RWPE1 (cell line): ENCODE measurements at places on chromosomes 16 and 17.
A peak's percentile ranks its signal among the peaks of the same experiment; 100 is the strongest.

GRCh38 chr17:51683291-51683690, 422.9 kb downstream of the UTP18 start:
- DNase-seq = no peak

DNA sequence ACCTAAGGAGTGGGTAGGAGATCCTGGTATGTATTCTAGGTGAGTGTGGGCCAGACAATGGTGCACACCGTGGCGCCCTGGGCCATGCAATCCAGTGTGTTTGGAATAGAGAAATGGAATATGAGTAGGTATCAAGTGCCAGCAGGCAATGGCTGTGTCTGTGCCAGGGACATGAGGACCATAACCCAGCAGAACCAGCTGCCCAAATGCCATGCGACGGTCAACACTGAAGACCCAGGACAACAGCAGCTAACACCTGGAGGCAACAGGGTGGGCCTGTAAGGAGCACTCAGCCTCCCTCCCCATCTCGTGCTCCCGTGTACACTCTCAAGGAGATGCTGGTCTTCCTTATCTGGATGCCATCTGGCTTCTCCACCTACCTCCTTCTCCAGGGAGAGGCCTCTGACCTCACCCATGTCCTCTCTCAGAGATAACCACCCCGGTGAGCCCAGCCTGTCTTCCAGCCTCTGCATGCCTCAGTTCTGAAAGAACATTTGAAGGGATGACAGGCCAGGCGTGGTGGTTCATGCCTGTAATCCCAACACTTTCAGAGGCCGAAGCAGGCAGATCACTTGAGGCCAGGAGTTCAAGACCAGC, 750 bp upstream of the GSDMB start:
- no peak for DNase-seq

GRCh38 chr16:2284797-2285576, 17.1 kb upstream of the RNPS1 start:
- DNase-seq = no peak

- no peak for DNase-seq
Measured at GRCh38 chr16:60755907-60756306, 1280.3 kb downstream of the CDH8 start.

GRCh38 chr16:86216591-86216990, 293.7 kb upstream of the FOXF1 start:
- no peak for DNase-seq

DNA sequence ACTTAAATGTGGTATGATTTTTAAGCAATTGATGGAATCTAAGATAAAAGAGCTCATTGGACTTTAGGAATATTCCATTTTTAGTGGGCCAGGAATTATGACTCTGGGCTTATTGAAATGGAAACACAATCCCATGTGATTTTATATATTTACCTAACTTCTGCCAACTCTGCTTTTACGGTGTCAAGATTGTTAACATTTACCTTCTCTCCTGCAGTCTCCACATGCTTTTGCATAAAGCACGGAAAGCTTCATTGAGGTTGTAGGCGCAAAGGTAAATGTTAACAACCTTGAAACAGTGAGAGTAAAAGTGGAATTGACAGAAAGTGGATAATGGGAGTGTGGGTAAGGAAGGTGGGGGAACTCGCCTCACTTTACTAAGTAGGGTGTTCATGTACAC, 468.1 kb downstream of the PMP22 start:
- no peak for DNase-seq

DNA sequence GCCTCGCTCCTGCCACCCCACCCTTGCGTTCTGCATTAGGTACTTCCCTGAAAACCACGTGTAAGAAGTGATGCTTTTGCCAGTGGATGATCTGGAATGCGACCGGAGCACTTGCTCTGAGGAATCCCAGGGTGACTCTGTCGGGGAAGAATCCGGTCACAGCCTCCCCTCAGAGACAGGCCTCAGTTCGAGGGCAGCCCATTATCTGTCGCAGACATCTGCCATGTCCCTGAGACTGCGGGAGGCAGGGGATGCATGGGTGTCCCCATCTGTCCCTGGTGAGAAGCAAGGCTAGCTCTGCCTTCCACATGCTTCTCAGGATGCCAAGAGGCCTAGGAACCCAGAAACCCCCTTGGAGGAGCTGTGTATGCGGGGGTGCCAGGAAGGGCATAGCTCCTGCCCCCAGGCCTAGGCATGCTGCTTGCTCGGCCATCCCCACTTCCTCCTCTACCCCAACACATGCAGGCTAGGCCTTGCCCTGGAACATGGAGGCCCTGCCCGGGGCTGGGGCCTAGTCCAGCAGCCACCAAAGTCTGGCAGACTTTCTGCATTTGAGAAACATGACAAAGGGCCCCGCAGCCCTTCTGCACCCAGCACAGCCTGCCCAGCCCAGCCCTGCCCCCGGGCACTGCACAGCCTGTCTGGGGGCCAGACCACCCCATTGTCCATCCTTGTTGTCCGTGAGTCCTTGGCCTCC, 20.5 kb downstream of the MNT start:
- no peak for DNase-seq

- no peak for DNase-seq
Measured at GRCh38 chr16:1486551-1487390, 2.0 kb downstream of the PTX4 start.

- no peak for DNase-seq
Measured at GRCh38 chr17:38421871-38422827, 6.1 kb upstream of the ARHGAP23 start.

DNA sequence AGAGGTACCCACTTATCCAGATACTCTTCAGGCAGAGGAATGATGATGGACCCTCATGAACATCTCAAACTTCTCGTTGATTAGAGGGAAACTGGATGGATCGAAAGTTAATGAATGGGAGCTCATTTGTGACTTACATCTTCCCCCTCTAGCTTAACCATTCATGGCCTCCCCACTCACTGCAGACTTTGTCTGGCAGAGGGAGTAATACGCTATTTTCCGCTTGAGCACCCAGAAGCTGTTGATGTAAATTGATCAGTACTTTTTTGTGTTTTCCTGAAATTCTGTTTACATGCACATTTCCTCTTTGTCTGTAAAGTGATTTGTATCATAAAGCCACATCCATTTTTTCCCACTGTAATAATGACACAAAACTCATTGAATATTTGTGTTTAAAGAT, 239.1 kb upstream of the RBFOX1 start:
- no peak for DNase-seq

- no peak for DNase-seq
Measured at GRCh38 chr17:34485999-34486398, 93.4 kb upstream of the TMEM132E start.

DNA sequence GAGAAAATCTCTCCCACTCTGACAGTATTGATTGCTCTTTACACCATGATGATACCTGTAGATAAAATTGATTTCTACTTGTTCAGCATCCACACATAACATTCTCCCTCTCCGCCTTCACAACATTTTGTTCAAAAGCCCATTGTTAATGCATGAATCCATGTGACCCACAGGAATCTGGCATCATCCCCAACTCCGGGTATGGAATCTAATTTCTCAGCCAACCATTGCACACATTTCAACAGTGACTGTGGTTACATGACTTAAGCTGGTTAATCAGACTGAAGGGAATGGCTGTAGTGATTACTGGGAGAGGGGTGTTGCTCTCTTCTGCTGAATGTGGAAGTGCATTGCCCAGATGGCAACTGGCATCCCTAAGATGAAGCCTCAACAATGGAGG, 161.4 kb upstream of the C16orf82 start:
- DNase-seq = no peak

DNA sequence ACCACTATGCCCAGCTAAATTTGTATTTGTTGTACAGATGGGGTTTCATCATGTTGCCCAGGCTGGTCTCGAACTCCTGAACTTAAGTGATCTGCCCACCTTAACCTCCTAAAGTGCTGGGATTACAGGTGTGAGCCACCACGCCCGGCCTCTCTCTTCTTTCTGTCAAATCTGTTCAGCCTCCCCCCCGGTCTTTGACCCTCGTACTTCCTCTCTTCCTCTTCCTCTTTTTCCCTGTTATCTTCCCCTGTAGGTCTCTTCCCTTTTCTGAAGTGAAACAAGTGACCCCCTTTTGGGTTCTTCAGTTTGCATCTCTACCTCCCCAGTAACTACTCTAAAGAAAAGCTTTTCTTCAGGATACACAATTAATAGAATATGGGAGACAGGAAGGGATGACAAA, 31.7 kb upstream of the DHX40 start:
- no peak for DNase-seq

- no peak for DNase-seq
Measured at GRCh38 chr17:44629314-44629713, 27.0 kb upstream of the MEIOC start.

DNA sequence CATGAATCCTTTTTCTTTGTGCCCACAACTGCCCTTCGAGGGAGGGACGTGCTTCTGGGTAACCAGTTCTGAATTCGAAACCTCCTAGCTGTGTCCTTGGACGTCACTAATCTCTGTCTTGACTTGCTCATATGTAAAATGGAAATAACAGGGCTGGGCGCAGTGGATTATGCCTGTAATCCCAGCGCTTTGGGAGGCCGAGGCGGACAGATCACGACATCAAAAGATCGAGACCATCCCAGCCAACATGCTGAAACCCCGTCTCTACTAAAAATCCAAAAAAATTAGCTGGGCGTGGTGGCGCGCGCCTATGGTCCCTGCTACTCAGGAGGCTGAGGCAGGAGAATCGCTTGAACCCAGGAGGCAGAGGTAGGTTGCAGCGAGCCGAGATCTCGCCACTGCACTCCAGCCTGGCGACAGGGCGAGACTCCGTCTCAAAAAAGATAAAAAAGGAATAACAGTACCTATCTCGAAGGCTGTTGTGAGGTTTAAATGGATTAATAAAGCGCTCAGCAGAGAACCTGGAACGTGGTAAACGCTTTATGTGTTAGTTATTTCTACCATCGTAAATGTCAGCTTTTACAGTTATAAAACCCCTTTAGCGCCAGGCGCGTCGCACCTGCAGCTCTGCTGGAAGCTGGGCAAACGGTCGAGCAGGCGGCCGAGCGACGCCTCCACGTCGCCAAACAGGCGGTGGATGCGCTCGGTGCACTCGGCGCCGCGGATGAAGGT, 641 bp downstream of the COG8 start:
- DNase-seq = no peak

GRCh38 chr17:50163843-50164696, 1.7 kb upstream of the SGCA start:
- no peak for DNase-seq

DNA sequence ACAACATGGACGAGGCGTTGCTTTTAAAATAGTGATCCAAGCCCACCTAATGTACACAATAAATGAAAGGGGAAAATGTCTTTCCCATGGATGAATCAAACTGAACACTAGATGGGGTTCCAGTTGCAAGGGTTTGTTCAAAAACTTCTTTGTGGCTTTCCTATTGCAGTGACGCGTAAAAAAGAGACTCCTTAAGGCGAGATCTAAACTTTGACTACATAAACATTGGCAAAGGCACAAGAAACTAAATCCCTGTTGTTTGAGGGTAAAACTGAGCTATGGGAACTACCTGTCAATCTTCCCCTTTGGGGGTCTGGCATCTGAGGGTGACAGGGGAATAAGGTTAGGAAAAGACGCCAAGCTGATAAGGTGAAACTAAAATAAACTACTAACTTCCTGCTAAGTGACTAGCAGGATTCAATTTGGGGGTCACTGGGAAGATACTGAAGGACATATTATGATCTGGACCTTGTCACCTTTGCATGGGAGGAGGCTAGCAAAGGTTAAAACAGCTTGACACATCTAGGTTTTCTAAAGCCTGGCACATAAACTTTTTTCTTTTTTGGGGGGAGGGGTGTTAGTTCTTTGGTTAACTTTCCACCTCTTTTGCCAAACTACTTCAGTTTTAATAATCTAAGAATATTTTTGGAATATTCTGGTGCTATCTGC, 4.7 kb downstream of the SALL1 start:
- no peak for DNase-seq

GRCh38 chr17:48219617-48220016, 112.1 kb downstream of the SNX11 start:
- no peak for DNase-seq

DNA sequence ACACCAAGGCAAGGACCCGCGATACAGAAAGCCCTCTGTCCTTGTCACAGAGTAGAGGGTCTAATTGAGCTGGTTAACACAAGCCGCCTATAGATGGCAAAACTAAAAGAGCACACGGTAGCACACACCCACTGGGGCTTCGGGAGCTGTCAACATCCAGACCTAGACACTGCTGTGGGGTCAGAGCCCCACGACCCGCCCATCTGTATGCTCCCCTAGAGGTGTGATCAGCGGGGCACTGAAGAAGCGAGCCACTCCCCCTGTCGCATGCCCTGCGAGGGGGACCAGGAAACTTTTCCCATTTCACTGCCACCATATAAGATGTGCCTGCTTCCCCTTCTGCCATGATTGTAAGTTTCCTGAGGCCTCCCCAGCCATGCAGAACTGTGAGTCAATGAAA, 1255.8 kb upstream of the CDH8 start:
- no peak for DNase-seq

- no peak for DNase-seq
Measured at GRCh38 chr16:14180481-14180944, 109.4 kb downstream of the MRTFB start.

GRCh38 chr17:51636291-51636690, 375.9 kb downstream of the UTP18 start:
- no peak for DNase-seq

- no peak for DNase-seq
Measured at GRCh38 chr17:61415374-61416210, 15.9 kb downstream of the TBX2 start.

- DNase-seq = peak; percentile 26
Measured at GRCh38 chr17:32323811-32324491, 18.0 kb downstream of the C17orf75 start.

DNA sequence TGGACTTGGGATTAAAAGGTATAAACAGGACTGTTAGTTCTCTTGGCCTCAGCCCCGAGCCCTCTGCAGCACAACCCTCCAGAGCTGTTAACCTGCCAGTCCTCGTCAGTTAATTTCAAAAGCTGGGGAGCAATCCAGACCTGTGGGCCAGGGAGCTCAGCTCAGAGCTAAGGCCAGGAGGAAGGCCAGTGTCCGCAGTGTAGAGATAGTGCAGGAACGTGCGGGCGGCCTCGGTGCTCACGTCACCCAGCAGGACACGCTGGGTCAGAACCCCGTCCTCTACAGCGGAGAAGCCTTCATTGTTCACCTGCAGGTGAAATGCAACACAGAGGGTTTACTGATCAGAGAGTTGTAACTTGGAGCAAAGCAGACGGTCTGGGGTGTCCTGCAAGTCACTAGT, 15.4 kb upstream of the NLRC3 start:
- no peak for DNase-seq

- DNase-seq = peak; percentile 91
Measured at GRCh38 chr17:49880291-49881053, 32.6 kb upstream of the TAC4 start.
